ENCODE measurements at places on chromosomes 6 and 20. TPM values are rescaled to one million over a fixed set of nuclear protein-coding genes. Genes with fewer than 3 reads are reported as not detected.

DNA sequence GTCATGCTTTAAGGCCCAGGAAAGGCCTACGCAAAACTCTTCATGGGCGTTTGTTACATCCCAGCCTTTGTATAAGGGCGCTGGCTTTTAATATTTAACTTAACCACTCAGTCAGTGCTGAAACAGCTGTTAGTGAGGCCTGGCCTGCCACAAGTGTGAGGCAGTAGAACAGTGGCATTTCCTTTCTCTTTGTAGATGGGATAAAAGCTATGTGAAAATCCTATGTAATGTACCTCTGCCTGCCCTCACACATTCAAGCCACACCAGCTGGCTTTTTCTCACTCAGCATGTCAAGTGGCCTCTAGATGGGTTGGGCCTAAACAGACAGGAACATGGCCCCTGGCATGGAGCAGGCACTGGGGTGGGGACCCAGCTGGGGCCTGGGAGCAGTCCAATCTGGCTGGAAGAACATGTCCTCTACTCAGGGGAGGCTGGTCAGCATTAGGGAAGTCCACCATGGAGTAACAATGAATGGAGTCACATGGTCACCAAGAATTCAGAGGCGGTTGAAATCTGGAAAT is 20.7 kb downstream of the CGA start:
- H3K27me3 ChIP-seq: 0 out of 2 replicates have a peak, but pooled peaks cover 7% of the 10 kb centered on the region
- no peaks in the 10 kb centered on the region for H3K4me1 ChIP-seq
- no peak for DNase-seq
- H3K36me3 ChIP-seq: no peaks in the 10 kb centered on the region
- no peak overlapping the region for H3K4me3 ChIP-seq

DNA sequence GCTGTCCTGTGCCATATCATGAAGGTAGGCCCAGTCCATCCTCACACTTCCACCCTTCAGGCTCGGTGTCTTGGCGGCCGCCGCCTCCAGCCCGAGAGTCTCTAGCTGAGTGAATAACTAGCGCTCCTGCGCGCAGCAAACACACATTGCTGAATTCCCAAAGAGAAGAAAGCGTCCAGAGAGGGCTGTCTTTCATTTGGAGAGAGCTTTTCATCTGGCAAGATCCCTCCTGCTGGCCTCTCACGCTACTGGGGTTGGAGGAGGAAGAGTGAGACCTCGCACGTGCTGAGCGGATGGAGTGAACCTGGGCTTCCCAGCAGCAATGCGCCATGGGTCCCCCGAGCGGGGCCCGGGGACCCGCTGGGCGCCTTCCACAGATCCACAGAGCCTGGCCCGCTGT is 73.2 kb downstream of the NCR2 start:
- H3K27ac ChIP-seq: no peak overlapping the region
- no peak overlapping the region for H3K4me3 ChIP-seq
- H3K4me1 ChIP-seq: no peaks in the 10 kb centered on the region
- DNase-seq: no peak
- no peaks in the 10 kb centered on the region for H3K36me3 ChIP-seq
- H3K27me3 ChIP-seq: no peaks in the 10 kb centered on the region

GRCh38 chr6:89386917-89387491 is 25.1 kb downstream of the RRAGD start:
- H3K4me1 ChIP-seq: no peaks in the 10 kb centered on the region
- H3K36me3 ChIP-seq: no peaks in the 10 kb centered on the region
- no peak overlapping the region for H3K27ac ChIP-seq
- DNase-seq: no peak
- H3K27me3 ChIP-seq: no peaks in the 10 kb centered on the region

DNA sequence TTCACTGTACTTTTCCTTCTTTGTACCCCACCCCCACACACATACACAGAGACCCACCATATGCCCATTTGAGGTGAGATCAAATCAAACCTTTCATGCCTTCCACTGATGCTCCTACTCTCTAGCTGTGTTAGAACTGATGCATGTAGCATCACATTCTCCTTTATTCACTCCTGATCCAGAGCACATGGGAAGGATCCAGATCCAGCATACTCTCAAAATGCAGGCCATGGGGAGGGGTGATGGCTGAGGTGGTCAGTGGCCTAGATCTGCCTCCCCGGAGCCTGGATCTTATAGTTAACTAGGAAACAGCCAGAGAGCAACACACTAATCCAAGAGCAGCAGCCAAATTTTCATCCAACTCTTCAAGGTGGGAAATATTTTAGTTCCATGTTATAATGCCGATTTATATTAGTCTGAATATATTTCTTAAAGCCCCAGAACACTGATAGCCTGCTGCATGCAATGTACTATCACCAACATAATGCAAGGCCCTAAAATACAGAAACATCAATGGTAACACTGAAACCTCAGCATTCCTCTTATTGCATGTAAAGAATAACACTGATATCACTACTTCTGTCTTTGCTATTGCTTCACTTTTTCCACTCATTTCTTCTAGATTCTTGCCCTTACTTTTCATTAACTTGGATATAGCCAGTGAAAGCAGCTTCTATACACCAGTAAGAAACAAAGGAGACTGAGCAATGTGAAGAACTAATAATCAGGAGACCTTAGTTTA is 126.8 kb upstream of the BEND6 start:
- H3K4me3 ChIP-seq: no peak overlapping the region
- no peaks in the 10 kb centered on the region for H3K27me3 ChIP-seq
- peak overlapping the region; percentile 24 for H3K27ac ChIP-seq
- H3K4me1 ChIP-seq: peaks cover 18% of the 10 kb centered on the region
- DNase-seq: no peak
- no peaks in the 10 kb centered on the region for H3K36me3 ChIP-seq

DNA sequence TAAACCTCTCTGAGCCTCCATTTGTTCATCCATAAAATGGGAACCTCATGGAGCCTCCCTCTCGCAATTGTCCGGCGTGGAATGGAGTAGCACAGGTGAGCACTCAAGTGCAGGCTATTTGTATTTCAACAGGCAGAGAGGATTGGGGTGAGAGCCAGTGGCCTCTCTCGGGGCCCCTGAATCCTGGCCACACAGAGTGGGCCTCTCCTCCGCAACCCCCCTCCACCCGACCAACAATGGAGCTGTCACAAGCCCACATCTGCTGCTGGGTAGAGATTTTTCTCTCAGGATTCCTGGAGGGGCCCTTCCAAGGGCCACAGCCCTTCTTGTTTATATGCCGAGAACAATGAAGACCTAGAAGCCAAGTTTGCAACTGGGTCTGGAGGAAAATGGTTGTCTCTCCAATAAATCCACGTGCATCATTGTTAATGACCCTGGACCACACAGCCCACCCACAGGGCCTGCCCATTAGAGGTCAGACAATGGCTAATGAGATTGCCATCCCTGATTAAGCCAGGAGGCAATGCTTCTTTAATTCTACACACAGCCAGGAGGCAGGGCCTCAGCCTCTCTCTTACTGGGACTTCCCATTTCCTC is 233.0 kb downstream of the ANKRD60 start:
- H3K4me1 ChIP-seq: peaks cover 18% of the 10 kb centered on the region
- H3K27me3 ChIP-seq: no peaks in the 10 kb centered on the region
- no peak for DNase-seq
- H3K36me3 ChIP-seq: no peaks in the 10 kb centered on the region
- no peak overlapping the region for H3K4me3 ChIP-seq

DNA sequence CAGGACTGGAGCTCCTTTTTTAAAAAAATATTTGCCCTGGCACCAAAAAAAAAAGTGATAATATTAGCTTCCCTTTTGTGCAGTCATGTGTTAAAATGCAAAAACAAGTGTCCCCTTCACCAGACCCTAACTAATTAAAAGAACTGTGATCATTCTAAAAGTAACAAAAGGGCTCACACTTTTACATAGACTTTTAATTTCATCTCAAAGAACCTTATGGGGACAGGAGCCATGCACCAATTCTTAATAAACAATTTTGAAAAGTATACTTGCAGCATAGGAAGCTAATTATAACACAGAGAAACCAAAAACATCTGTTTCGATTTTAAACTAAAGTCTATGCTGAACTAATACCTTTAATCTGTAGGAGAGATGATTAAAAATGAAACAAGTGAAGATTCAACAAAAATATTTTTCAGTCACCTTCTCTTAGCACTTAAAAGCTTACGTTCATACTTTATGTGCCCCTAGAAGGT is 17.3 kb downstream of the STX7 start:
- H3K36me3 ChIP-seq: peaks cover 4% of the 10 kb centered on the region
- no peaks in the 10 kb centered on the region for H3K27me3 ChIP-seq
- no peak overlapping the region for H3K4me3 ChIP-seq
- no peaks in the 10 kb centered on the region for H3K4me1 ChIP-seq

DNA sequence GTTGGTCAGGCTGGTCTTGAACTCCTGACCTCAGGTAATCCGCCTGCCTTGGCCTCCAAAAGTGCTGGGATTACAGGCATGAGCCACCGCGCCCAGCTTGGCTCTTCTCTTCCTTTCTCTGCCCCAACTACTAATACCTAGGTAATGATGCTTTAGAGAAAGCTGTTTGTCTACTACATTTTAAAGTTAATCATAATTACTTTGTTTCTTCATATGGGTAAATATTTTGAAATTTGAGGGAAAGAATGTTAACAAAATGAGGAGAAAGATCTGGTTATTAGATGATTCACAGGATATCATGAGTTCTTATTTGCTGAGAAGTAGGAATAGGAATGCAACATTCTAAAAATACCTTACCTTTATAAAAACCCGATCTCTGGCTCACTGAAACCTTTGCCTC is 18.4 kb upstream of the PTPRK start:
- H3K27me3 ChIP-seq: no peaks in the 10 kb centered on the region
- H3K4me3 ChIP-seq: no peak overlapping the region
- no peaks in the 10 kb centered on the region for H3K36me3 ChIP-seq
- no peak overlapping the region for H3K27ac ChIP-seq
- DNase-seq: no peak

- no peaks in the 10 kb centered on the region for H3K36me3 ChIP-seq
- no peak overlapping the region for H3K4me3 ChIP-seq
- no peak overlapping the region for H3K27ac ChIP-seq
- H3K4me1 ChIP-seq: no peaks in the 10 kb centered on the region
- H3K27me3 ChIP-seq: no peaks in the 10 kb centered on the region
Observed at GRCh38 chr20:26209171-26209941, 512.7 kb upstream of the ZNF337 start.

DNA sequence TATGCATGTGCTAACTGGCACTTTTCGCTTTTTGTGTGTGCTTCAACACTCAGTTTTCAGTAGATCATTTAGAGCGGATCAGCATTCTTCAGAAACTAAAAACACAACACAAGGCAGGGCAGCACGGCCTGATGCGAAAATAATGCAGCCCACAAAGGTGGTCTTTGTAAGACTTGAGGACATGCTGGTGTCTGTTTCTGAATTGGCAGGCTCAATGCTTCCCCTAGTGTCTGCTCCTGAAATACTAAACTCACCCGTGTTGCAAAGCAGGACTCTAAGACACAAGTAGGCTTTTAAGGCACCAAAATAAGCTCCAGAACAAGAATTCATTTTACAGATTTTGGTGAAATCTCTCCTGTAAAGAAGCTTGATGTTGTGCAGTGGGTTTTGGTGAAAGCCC is 676.5 kb downstream of the TENT5A start:
- no peaks in the 10 kb centered on the region for H3K36me3 ChIP-seq
- DNase-seq: no peak
- no peaks in the 10 kb centered on the region for H3K4me1 ChIP-seq
- no peaks in the 10 kb centered on the region for H3K27me3 ChIP-seq
- no peak overlapping the region for H3K27ac ChIP-seq

ATP6V1G2 gene
- total RNA-seq: 0.98 TPM
